Activated T-cell treated with anti-CD3 and anti-CD28 coated beads, Interleukin-2, amount 50 U/mL, for 1 hour (primary cell): ENCODE measurements at places on chromosomes 13 and 19.

DNA sequence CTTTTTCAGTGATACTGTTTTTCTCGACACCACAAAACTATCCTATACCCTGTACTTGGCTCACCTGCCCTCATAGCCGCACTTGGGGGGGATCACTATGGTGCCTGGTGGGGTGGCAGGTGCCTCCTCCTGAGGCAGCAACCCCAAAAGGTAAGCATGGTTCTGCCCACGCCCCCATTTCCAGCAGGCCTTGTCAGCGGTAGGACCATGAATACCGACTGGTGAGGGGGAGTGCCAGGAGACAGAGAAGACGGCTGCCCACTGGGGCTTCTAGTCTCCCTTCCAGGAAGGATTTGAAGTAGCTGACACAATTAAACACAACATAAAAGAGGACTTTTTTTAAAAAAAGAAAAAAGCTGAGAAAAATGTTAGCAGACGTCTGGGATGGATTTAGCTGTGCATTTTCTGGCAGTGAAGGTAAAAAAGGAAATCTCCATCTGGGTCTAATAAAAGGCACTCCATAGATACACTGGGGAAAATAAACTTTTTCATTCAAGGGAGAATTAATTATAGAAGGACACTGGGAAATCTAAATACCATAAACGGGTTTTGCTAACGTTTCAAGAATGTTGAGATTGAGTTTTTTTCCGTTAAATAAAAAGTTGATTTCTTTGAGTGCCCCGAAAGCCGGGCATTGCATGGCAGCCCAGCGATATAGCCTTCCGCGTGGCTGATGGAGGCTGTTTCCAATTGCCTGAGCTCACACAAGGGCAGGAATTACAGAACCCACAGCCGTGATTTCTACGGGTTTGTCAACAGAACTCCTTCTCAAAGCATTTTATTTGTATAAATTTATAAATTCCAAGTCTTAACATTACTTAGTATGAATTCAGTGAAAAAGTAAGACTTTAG lies 45.1 kb downstream of the ATP11A start:
- no peak for DNase-seq

- no peak for DNase-seq
Observed at GRCh38 chr13:108115738-108116137, 99.6 kb downstream of the LIG4 start.

DNA sequence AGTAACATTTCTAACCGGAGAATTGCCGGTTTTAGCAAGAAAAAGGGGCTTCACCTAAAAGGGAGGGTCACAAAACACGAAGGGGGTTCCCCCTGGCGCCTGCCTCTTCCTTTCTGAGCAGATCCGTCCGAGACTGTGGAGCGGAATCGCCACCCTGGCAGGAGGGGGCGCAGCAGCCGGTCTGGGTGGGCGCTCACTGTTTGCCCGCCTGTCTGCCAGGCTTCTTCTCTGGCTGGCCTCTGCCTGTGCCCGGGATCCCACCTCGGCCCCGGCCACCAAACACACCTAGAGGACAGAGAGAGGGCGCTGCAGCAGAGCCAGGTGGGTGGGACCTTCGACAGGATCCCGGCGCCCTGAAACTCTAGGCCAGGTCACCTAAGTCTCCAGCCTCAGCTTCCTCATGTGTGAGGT lies 15.6 kb downstream of the LSM4 start:
- no peak for DNase-seq

GRCh38 chr13:95115525-95115924 lies 185.7 kb downstream of the ABCC4 start:
- no peak for DNase-seq

DNA sequence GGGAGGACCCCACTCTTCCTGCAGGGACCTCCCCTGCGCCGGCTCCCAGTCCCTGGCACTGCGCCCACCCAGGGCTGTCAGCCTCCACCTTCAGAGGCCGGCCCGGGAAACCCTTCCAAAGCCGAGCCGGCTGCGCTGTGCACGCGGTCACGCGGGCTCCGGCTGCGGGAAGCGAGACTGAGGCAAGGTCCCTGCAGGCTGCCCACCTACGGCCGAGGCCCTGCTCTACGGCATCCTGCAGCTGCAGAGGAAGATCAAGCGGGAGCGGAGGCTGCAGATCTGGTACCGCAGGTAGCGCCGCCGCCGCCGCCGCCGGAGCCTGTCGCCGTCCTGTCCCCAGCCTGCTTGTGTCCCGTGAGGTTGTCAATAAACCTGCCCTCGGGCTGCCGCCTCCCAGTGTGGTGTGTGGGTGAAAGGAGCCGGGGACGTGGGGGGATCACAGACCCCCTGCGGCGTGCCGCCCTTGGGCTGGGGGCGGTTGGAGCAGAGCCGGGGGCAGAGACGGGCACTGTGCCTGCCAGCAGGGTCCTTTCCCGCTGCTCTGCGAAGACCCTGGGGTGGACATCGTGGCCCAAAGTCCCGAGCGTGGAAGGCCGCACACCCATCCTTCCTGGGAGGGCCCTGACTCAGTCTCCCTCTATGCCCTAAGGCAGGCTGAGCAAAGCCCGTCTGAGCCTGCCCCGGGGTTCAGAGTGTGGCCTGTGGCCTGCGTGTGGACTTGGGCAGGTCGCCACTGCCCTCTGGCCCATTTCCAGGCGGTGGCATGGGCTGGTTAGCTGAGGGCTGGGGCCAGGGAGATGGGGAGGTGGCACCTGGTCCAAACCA lies 5.9 kb downstream of the GAMT start:
- DNase-seq, result no peak

- DNase-seq, result no peak
Observed at GRCh38 chr13:75769141-75769905, 133.2 kb downstream of the LMO7 start.

GRCh38 chr13:73943137-73943964 lies 190.9 kb downstream of the KLF12 start:
- DNase-seq, result no peak

DNA sequence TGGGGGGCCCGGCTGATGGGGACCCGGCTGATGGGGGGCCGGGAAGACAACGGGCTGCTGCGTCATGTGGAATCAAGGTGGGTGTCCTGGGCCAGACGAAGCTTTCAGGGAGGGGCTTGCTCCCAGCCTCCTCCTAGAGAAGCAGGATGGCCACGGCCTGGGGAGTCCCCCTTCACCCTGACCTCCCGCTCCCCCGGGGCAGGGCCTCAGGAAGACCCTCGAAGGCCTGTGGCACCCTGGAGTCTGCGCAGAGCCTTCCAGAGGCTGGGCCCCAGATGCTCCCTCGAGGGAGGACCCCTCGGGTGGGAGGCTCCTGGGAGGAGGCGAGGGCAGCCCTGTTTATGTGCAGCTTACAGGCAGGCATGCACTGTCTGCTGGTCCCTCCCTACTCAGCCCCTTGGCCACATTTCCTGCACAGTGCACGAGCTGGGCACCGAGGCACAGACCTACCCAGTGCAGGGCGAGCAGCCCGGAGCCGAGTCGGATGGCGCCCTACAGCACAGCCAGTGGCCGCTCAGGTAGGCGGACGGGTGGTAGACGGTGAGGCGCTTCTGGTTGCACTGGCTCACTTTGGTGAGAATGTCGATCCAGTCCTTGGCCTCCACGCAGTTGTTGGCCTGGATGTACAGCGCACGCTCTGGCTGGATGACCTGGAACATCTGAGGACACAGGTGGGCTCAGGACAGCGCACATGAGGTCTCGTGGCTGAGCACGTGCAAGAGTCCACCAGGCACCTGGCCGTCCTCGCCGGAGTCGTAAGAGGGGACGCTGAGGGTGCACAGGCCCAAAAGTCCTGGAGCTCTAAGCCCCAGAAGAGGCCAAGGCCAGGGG lies 22.4 kb upstream of the C13orf46 start:
- DNase-seq, result no peak

DNA sequence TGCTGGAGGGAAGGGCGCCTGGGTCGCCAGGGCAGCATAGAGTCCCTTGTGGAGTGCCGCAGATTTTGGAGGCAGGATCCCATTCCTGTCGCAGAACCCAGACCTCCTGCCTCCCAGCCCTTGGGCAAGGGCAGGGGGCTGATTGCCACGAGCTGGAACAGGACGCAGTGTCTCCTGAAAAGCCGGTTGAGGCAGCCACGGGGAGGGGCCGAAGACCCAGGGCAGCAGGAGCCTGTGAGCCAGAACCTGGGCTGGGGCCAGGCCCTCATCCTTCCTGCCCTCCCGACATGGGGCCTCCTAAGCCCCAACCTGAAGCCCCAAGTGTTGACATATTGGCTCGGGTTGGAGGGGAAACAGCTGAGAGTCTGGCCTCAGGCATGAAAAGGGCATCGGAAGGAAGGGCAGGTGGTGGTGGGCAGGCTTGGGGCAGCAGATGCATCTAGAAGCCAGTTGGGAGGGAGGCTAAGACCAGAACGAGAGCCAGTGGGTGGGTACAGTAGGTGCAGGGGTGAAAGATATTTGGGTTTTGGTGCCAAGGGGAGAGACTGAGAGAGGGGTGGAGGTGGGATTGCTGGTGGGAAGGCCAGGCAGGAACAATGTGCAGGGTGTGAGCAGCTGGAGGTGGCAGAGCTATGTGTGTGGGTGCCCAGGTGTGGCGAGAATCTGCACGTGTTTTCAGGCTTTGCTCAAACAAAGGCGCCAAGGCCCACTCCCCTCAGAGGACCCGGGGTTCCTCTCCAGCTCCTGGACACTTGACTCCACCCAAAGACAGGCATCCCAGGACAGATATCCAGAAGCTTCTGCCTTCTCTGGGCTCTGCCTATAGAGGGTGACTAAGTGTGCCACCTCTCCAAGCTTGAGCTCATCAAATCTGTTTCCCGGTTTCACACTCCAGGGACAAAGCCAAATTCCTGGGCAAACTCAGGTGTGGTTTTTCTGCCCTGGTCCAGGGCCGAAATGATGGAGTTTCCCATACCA lies 1.4 kb upstream of the SBSN start:
- DNase-seq, result no peak

GRCh38 chr13:68234274-68234673 lies 1004.1 kb upstream of the PCDH9 start:
- DNase-seq, result no peak

GRCh38 chr19:55231391-55232285 lies 3.1 kb upstream of the TMEM86B start:
- DNase-seq, result no peak

- no peak for DNase-seq
Observed at GRCh38 chr13:109968876-109969577, 182.6 kb upstream of the IRS2 start.

GRCh38 chr19:49672131-49672919 lies 4.7 kb upstream of the PRMT1 start:
- peak; percentile 79 for DNase-seq

DNA sequence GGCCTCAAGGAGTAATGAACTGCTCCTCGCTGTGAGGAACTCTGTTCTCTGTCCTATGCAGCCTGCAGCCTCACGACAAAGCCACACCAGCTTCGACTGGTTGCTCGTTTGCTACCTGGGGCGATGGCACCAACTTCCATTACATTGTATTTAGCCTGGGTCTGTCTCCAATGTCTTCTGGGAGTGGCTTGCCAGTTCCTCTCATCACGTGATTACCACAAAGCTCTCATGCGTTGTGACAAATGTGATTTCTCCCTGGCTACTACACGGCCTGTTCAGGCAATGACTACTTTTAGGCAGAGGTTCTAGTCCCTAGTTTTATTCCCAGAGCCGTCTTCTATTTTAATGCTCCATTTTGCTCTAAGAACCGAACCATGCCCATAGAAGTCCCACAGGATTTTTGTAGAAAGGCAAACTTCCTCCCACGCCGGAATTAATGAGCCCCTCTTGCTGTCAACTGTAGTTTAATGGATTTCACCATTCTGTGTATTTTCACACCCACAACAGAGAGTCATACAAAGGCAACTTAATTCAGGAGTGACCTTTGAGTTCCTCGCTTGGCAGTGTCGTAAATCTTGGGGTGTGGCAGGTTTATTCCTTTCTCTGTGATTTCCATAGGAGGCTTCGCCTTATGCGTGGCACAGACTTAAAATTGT lies 351.9 kb downstream of the EFNB2 start:
- no peak for DNase-seq

DNA sequence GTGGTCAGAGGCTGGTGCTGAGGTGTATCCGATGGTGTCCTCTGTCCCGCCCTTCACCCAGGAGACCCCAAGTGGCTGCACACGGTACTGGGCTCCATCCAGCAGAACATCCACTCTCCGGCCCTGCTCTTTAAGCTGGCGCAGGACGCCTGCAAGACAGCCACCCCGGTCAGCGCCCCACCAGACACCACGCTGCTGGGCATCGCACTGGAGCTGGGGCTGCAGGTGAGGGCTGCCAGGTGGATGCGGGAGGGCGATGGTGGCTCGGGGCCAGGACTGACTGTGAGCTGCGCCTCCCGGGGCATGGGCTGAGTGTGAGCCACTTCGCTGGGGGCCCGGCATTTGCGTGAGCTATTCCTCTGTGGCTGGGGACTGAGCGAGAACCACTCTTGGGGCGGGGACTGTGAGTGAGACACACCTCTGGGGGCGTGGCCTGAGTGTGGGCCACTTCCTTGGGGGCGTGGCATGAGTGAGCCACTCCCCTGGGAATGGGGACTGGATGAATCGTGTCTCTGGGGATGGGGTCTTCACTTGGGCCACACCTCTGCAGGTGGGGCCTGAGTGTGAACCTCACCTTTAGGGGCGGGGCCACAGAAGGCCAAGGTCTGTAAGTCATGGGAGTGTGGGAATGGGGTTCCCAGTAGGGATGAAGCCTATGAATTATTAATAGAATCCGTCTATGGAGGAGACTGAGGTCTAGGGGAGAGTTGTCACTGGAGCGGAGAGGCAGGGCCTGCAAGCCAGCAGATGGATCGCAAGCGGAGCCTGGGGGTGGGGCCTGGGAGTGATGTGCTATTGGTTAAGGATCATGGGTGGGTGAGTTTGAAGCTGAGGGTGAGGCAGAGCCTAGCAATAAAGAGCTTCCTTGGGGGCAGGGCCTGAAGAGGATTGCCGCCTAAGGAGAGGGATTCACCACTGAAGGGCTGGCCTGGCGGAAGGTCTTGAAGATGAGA lies 30.5 kb downstream of the ZSWIM4 start:
- no peak for DNase-seq
